ENCODE measurements at places on chromosomes 6 and 20.

DNA sequence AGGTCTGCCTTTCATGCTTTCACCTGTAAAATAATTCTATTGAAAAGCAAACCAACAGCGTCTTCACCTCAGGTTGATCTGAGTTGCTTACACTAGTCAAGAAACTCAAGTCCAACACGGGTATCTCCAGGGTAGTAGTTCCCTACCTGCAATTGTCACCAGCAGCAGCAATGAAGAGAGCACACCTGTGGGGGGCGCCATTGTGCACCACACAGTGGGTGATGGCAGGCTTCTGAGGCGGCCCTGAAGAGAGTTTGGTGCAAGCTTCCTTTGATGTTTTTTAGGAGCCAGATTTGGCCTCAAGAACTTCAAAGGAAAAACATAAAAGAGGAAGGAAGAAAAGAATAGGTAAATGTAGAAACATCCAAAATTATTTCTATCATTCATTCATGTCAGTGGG is 45.1 kb downstream of the KIAA0319 start:
- no peak for DNase-seq

DNA sequence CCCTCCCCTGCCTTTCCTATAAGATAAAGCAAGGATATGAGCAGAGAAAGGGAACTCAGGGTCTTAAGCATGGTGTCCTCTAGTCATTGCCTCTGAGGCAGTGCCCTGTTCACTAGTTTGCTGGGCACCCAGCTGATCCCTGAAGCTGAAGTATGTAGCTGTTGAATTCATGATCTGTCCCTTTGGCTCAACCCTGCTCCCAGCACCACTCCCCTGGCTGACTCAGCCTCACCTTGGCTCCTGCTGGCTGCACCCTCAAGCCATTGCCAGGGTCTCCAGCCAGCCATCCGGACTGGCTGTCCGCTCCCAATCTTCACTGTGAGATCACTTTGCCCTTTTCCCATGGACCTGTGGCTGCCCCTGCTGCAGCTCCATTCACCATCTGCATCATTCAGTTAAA is 25.9 kb upstream of the UST start:
- no peak for DNase-seq

GRCh38 chr6:130889423-130889822 is 62.2 kb downstream of the SMLR1 start:
- DNase-seq: no peak

GRCh38 chr20:41436679-41437078 is 70.1 kb upstream of the EMILIN3 start:
- DNase-seq: no peak

GRCh38 chr6:42735976-42736375 is 9.9 kb downstream of the TBCC start:
- no peak for DNase-seq

GRCh38 chr20:43749734-43750294 is 23.0 kb upstream of the GTSF1L start:
- peak; percentile 73 for DNase-seq

GRCh38 chr20:51500311-51500710 is 42.2 kb downstream of the NFATC2 start:
- no peak for DNase-seq

- DNase-seq: no peak
Measured at GRCh38 chr6:143684486-143684885, 6.7 kb downstream of the PHACTR2 start.

DNA sequence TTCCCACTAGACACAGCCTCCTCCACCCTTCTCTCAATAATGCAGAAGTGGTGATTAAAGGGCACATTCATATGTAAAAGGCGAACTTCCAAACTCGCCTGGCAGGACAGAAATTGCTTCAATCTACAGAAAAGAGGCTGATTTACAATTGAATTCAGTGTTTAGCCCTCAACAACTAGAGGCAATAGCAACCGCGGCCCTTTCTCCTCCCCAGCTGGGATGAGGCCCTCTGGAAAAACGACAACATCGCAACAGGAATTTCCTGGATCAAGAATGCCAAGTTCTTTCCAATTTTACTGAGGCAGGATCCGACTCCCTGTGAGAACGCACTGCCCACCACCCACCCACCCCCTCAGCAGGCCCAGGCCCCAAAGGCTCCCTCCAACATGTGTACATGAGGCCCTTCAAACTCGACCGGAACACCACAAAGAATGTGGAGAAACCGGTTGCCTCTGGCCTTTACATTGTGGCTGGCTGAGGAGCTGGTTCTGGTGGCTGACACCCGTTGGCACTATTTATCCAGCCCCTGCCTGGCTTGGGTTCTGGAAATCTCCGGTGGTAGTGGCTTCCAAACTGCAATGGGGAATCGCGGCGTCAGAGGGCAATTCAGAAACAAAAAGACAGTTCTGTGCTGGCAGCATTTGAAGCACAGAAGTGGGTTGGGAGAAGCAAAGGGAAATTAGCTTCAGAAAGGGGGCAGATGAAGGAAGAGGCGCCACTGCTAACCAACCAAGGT is 36.8 kb downstream of the ZMYND8 start:
- peak; percentile 89 for DNase-seq

- DNase-seq: peak; percentile 77
Measured at GRCh38 chr6:35024551-35025054, 116.5 kb downstream of the TCP11 start.

DNA sequence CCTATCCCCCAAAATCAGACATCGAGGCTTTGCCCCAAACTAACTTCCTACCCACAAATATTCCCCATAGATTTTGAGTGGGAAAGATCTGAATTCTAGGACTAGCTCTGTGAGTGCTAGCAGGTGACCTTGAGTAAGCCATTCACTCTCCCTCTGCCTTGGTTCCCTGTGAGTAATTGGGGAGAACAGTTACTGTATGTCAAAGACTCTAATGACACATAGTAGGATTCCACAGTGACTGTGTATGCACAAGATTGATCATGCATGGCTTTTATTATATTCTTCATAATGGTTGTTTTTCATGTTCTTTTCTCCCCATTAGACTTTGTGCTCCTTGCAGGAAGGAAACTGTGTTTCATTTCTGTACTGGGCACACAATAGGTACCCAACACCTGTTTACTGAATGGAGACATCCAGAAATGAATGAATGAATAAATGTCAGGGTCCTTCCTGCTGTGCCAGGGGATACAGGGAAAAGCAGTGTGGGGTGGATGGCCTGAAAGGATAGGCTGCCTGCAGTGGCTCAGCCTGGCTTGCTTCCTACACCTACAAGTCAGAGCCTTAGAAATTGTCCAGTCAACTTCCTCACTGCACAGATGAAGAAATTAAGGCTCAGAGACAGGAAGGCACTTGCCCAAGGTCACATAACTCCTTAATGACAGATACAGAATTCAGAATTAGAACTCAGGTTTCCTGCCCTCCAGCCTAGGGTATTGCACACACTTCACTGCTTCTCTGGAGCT is 901 bp upstream of the TMEM151B start:
- no peak for DNase-seq
